ENCODE measurements at places on chromosomes 1 and 21.

DNA sequence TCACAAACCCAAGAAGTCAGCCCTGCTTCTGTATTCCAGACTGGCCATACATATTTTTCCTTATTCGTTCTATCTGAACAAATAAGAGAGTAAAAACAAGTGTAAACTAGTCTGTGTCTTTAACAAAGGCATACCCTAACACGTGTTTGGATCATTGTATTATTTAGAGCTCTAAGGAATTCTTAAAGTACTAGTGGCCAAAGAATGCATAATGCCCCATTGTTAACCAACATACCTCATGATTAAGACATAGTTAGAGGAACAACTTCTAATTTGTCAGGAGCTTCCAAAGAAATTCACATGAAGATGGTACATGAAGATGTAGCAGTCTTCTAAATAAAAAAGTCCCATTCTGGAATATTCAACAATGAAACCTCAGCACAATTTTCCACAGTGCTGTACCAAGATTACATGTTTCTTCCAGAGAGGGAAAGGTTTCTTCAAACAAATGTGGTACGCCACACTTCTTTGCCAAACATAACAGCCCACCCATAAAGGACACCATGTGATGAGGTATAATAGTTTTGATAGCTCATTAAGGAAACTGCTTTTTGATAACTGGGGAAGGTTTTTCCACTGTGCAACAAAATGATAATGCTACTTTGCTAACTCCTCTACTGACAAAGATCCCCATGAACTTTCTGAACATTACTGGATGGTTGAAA is 5.0 kb downstream of the PALMD start:
- DNase-seq = no peak

- no peak for DNase-seq
Measured at GRCh38 chr1:27397749-27398148, 5.3 kb downstream of the GPR3 start.

- no peak for DNase-seq
Measured at GRCh38 chr1:9014475-9015375, 11.5 kb downstream of the SLC2A7 start.

DNA sequence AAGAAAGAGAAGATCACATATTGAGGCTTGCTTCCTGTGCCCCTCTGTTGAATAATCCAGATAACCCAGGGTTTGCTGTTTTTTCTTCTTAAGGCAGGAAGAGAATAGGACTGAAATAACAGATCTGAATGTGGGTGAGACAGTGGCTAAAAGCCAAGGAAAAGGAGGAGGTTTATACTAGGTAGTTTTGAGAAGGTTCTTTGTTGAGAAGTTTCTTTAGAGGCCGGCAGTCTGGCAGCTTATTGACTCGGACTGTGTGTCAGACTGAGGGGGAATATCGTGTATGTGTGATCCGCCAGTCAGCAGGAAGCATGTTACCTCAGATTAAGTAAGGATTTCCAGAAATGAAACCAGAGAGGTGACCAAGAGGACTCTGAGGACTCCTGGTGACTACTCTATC is 119.8 kb downstream of the PLA2G4A start:
- DNase-seq = no peak

GRCh38 chr1:218994615-218995014 is 179.1 kb upstream of the LYPLAL1 start:
- DNase-seq = no peak

DNA sequence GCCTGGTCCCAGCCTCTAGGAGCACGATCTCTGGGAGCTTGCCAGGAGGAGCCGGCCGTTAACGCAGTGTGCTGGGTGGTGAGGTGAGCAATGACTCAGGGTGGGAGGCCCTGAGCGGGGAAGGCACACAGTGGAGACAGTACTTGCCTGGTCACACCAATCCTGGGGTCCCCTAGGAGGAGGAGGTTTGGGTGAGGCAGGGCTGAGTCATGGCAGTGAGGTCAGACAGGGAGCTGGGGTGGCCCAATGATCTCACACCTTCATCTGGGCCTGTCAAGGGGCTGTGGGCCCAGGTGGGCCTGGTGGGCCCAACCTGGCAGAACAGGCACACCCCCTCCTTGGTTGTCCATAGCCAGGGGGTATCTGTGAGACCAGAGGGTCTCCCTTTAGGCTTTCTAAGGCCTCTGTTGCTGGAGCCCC is 8.6 kb upstream of the EDN2 start:
- DNase-seq = no peak

- no peak for DNase-seq
Measured at GRCh38 chr1:201692555-201693394, 136.2 kb upstream of the IPO9 start.

GRCh38 chr21:36914244-36915013 is 52.0 kb downstream of the HLCS start:
- DNase-seq = no peak

DNA sequence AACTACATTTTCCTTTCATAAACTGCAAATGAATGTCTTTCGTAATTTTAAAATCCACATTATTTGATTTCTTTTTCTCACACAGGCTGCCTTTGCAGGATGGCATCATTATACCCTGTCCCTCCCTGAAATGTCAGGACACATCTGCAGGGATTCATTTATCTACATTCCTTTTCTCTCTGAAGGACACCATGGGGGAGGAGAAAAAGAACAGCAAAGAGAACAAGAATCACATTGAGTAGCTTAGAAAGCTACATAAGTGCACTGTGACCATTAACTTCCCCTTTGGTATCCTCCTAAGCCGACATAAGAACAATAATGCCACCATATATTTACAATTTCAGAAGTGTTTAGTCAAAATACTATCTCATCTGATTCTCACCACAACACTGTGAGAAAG is 129.5 kb downstream of the PIGK start:
- no peak for DNase-seq

- no peak for DNase-seq
Measured at GRCh38 chr1:232751393-232752140, 53.6 kb upstream of the MAP10 start.

DNA sequence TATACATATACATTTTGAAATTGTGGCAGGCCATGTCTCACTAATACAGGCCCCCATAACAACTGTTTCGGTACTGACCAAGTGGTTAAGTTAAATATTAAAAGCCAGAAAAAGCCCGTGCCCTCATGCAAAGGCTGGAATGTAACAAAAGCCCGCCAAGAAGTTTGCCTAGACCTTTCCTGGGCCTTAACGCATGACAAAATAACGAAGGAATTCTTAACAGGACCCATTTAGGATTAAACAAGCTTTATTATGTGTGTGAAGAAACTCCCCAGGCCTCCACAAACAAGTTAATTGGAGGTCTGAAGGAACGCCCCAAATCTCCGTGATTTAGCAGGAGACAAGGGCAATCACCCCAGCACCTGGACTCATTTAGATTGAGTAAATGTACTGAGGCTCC is 42.4 kb downstream of the TNFSF4 start:
- no peak for DNase-seq

GRCh38 chr1:185574139-185574875 is 159.9 kb upstream of the HMCN1 start:
- no peak for DNase-seq

GRCh38 chr1:54465351-54465811 is 59.2 kb upstream of the SSBP3 start:
- DNase-seq = no peak

GRCh38 chr1:197399755-197400521 is 131.9 kb downstream of the CRB1 start:
- DNase-seq = no peak

DNA sequence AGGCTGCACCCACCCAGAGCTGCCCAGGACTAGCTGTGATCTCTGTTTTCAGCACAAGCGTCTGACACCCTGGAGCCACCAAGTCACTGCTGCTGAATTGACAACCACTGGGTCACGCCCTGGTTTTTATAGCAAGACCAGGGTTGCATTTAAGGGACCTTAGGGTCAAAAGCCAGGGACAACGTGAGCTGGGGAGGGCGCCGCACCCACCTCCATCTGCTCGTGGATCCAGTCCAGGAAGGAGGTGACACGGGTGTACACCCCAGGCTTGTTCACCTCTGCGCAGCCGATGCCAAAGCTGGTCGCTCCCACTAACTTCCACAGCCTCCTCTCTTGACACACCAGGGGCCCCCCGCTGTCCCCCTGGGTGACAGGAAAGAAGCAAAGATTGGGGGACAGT is 9.2 kb upstream of the TFF1 start:
- no peak for DNase-seq

GRCh38 chr1:109783436-109783835 is 19.7 kb upstream of the EPS8L3 start:
- DNase-seq = no peak

DNA sequence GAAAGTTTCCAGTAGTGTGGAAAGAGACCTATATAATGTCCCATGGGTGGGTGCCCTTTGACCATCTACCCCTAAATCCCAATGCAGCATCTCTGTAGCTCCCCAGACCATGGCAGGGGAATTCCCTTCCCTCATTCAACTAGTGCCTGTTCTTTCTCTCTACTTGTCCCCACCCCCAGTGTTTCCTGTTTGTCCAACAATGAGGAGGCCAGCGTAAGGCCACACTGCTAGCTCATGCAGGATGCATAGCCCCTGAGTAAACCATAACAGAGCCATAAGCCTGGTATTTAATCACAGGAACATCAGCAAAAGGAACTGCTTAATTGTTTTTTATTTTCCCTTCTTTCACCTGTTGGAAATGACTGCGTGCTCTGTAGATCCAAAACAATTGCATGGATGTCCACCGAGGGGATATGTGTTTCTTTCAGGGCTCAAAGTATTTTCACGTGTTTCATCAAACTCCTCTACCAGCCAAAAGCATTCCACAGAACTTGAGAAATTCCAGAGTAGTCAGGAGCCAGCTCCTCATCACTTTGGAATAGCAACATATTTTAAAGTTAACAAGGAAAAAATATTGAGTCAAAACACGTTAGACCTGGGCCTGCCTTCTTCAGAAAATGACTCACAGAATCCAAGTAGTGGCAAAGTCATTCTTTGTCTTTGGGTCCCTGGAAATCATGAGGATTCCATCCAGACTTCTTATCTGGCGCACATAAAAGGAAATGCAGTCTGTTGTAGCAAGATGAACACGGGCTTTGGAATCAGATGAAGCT is 162.5 kb upstream of the SGIP1 start:
- no peak for DNase-seq

DNA sequence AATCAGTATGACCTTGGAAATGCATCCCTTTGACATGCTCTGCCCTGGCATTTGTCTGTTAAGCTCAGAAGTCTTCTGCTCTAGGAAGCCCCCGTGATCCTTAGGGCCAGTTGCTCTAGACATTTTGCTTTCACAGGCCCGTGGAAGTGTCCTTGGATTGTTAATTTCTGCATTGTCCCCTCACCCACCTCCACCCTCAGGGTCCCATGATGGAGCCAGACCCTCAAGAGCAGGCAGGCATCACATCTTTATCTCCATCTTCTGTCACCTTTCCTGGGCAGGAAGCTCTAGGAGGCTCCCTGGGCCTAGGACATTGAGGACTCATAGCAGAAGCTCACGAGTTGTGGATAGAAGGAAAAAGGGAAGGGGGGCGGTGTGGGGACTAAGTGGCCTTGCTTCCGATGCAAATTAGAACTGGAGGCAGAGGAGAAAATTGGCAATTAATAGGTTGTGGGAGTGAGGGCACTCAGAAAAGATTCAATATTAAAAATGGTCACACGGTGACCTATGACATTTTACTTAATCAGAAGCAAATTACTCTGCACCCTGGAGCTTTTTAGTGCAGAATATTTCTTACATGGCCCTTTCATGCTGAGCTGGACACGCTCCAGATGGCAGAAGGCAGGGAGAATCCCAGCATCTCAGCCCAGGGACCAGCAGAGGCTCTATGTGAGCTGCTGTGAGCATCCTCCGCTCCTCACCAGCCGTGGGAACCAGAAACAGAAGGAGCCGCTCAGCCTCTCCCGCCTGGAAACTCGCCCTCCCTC is 185.0 kb downstream of the MATN1 start:
- DNase-seq = no peak

- no peak for DNase-seq
Measured at GRCh38 chr1:228360533-228361313, 45.9 kb downstream of the TRIM11 start.

DNA sequence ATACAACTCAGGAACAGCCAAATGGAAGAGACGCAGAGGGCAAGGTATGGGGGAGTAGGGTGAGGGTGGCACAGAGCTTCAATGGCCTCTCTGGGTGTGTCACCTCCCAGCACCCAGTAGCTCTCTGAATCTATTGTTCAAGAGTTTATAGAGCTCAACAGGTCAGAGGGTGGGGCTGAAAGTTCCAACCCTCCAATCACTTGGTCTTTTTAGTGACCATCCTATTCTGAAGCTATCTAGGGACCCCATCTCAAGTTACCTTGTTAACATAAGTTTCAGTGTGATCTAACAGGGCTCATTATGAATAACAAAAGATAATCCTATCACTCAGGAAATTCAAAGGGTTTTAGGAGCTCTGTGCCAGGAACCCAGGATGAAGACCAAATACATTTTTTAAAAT is 31.2 kb upstream of the ZNF697 start:
- DNase-seq = no peak
